ENCODE measurements at places on chromosomes 1 and 21. TPM values are rescaled to one million over a fixed set of nuclear protein-coding genes. Genes with fewer than 3 reads are reported as not detected.

The DPT gene
- total RNA-seq = 298 TPM

GRCh38 chr1:6535214-6535613 is 19.1 kb downstream of the NOL9 start:
- DNase-seq = no peak

DNA sequence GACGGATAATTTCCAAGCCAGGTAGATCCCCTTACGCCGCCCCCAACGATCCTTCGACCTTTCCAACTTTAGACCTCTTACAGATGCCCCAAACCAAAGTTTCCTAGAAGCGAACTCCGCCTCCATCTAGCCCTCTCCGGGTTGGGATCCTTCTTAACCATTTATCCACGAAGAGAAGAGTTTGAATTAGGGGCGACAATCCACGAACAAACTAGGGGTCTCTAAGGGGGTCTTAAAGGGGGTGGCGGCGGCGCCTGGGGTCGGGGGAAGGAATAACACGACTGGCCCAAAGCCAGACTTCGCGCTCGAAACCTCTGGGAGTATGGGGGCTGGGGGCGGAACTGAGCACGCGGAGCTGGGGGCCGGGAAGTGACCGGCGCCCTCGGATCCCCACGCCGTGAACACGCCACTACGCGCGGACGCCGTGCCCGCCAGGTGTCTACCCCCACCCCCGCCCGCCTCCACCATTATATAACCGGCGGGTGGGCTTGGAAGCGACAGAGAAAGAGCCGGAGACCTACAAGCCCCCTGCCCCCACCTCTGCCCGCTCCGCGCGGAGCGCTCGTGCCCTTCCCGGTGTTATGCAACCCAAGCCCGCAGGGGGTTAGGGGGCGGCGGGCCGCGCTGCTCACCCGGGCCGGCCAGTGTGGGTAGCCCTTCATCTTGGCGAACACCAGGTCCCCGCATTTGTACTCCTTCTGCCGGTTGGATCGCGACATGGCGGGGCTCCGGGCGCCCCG is 594 bp downstream of the HDGF start:
- no peak for DNase-seq

GRCh38 chr1:185551008-185551407 is 183.2 kb upstream of the HMCN1 start:
- DNase-seq = no peak

DNA sequence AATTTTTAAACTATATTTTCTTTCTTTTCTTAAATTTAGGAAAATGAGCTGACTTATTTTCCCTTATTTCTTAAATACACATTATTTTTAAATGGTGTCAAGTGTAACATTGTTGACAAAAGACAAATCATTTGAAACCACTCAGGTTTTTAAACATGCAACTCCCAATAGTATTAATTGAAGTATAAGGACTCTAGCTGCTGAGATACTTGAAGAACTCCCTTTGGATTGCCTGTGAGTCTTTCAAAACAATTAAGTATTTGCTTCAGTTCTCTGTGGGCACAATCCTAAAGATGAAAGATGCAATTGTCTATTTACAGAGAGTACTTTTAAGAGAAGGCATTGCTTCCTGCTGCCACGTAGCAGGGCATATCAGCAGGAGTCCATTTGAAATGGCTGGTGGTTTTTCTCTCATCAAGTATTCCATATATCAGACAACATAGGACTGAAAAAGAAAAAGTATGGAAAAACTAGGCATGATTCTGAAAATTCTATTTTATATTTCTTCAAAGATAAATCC is 373.4 kb downstream of the NEGR1 start:
- no peak for DNase-seq

DNA sequence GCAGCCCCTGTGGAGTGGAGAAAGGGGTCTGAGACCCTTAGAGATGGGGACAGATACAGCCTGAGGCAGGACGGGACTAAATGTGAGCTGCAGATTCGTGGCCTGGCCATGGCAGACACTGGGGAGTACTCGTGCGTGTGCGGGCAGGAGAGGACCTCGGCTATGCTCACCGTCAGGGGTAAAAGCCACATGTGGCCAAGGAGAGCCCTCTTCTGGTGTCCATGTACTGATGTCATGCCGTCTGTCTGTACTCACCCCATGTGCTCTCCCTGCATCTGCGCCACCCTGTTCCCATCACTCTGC is 84.7 kb downstream of the OBSCN start:
- DNase-seq = no peak

The TMEM51 gene
- 8.6 TPM for total RNA-seq

GRCh38 chr21:31346256-31346821 is 2.3 kb upstream of the TIAM1 start:
- DNase-seq = no peak

GRCh38 chr1:7899741-7900140 is 40.9 kb downstream of the TNFRSF9 start:
- DNase-seq = no peak

- DNase-seq = no peak
Observed at GRCh38 chr1:236688705-236689104, 2.4 kb downstream of the ACTN2 start.

- DNase-seq = no peak
Observed at GRCh38 chr1:234843946-234844345, 234.0 kb upstream of the IRF2BP2 start.

GRCh38 chr1:115105831-115106230 is 16.5 kb upstream of the TSPAN2 start:
- no peak for DNase-seq

The KRTAP7-1 gene
- not detected for total RNA-seq
